Activated gamma-delta T cell treated with Interleukin-2 at 50 U/mL for 16 hours (primary cell): ENCODE measurements at places on chromosomes 1 and 21.

DNA sequence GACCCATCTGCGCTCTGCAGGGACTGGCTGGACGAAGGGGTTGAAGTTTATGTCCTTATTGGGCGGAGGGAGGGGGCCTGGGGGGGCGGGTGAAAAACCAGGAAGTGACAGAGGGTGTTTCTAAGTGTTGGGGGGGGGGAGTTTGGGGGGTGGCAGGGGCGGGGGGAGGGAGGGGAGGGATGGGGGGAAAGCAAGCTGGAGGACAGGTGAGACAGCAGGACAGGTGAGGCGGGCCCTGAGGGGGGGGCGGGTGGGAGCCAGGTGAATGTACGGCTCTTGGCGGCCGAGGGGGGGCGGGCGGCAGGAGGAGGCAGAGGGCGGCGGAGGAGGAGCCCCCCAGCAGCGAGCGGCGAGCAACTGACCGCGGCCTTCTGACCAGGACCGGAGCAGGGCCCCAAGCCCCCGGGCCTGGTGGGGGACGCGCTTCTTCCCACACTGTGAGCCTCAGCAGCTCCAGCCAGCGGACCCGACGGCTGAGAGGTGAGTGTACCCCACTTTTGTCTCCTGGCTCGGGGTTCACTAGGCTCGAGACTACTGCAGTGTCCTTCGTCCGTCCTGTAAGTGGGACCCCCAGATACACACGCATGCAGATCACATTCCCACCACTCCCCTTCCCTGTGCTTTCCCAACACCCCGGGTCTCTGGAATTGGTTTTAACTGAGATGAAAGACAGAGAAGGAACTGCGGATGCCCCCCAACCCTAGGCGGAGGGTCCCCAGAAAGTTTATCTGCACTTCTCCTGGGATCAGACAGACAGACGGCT lies at the start of gene ZBTB7B:
Gene ZBTB7B, plus strand, starts transcription at position 339 of the 763 bp plus-strand sequence. CDS start 11,859 bp downstream, outside the sequence.
- DNase-seq: no peak

GRCh38 chr21:29053656-29054055 lies 19.8 kb downstream of the CCT8 start:
- DNase-seq: no peak

DNA sequence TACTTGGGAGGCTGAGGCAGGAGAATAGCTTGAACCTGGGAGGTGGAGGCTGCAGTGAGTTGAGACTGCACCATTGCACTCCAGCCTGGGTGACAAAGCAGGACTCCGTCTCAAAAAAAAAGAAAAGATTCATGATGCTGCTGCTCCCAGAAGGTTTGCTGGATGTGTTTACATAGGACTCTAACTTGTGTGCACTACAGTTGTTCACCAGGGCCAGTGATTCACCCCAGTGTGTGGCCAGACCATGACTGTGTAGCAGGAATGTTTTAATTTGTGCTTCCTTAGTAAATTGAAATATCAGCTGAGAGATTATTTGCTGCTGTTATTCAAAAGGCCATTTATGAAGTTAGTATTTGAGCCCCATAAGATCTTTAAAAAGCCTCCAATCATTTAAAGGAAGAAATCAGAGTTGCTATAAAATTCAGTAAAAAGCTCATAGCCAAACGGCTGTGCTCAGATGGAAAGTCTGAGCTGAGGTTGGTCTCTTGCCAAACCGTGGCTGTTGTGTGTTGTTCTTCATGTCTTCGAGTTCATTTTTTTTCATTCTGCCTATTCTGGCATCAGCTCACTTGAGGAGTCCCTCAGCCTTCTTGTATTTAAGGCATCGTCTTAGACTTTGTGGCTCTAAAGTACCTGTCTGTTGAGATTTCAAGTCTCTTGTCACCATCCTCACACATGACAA lies 18.1 kb upstream of the PGD start:
- DNase-seq: no peak

DNA sequence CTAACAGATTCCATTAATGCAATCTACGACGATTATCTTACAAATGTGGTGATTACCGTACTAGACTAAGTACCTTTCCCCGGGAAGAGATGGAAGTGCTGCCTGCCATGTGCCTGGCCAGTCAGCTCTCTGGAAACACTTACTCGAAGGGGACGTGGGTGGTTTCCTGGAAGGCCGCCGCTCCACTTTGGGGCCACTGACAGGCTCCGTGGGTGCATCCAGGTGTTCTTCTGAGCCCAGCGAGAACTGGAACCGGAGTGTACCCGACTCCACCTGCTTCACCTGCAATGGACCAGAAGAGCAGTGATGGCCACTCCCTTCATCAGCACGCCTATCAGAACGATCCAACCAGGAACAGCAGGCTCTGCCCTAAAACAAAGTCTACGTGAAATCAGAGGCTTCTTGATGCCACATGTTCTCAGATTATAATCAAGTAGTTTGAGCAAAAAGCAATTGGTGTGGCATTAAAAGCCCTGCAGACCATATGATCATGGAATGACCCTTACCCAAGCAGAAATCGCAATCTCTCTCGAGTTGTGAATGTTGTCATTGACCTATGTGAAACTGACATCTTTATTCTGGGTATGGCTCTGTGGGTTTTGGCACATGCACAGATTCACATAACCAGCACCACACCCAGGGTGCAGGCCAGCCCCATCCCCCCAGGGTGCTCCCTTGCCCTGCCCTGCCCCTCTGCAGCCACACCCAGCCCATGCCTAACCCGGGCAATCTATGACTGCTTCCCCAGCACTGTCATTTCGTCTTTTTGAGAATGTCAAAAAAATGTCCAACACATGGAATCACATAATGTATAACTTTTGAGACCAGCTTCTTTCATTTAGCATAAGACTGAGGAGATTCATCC lies 64.5 kb downstream of the NPHP4 start:
- no peak for DNase-seq

- no peak for DNase-seq
Observed at GRCh38 chr1:59779949-59780348, 34.8 kb upstream of the HOOK1 start.

DNA sequence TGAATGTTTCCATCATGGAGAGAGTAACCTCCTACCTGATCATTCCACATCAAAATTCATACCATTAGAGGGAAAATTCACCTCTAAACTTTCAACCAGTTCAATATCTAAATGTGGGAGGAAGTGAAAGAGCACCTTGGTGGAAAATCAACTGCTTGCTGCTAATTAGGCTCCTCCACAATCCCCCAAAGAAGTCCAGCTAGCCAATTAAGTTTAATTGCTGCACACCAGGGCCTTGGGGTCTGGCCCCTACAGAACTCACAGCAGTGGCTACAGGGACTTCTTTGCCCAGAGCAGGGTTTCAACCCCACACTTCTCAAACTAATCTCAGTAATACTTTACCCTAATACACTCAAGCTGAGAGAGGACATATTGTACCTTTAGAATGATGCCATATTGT lies 62.1 kb downstream of the RGS21 start:
- no peak for DNase-seq

- DNase-seq: no peak
Observed at GRCh38 chr1:36665478-36666080, 182.9 kb upstream of the CSF3R start.

DNA sequence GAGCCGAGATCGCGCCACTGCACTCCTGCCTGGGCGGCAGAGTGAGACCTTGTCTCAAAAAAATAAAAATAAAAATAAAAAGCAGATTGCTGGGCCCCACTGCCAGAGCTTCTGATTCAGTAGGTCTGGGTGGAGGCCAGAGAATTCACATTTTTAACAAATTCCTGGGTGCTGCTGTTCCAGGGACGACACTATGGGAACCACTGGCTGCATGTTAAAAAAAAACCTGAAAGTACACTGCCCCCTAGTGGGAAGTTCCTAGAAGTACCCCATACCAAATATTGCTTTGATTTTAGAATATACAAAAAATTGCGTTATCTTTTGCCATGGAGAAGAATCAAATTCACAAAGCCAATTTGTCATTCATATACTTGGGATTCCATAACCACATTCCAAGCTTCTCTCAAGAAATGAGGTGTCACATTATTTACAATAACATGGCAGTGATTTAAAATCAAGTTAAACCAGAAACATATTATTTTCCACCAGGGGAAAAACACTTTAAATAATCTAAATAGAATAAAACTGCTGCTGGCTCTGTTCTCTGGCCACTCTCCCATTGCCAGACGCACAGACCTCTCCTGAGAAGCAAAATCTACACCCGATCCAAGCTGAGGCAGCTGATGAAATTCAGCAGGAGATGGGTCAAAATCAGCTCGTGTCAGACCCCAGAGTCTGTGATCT lies 27.4 kb downstream of the SYF2 start:
- peak; percentile 16 for DNase-seq

- no peak for DNase-seq
Observed at GRCh38 chr21:45122432-45123132, 48.2 kb downstream of the ADARB1 start.

DNA sequence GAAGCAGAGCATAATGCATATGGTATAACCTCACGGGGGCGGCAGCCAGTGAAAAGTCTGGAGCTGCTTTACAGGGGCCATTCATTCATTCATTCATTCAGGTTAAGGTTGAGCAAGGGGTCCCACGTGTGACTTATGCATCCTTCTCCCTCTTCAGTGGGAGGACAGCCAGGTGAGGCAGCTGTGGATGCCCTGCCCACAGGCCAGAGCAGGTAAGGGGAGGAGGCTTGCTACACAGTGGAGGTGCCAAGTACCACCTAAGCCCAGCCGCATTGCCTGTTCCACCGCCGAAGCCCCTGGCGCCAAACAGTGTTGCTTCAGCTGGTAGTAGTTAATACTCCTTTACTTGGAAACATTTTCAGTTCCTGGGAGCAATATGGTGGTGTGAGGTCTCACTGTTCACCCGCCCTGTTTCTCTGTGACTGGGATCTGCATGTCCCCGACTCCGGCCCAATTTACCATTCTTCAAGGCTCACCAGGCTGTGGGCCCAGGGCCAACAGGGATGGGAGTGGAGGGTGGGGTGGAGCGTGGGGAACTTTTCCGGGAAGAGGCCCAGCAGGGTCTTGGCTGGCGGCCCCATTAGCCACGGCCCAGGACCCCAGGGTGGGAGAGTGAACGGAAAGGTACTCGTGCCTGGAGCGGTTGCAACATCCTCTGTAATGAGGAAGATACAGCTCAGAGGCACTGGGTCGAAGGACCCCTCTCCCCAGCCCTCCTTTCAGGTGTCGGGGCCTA lies 722 bp upstream of the PODN start:
- DNase-seq: no peak

- no peak for DNase-seq
Observed at GRCh38 chr1:93715529-93716126, 34.0 kb upstream of the BCAR3 start.

GRCh38 chr1:159580340-159580739 lies 7.3 kb upstream of the APCS start:
- no peak for DNase-seq

DNA sequence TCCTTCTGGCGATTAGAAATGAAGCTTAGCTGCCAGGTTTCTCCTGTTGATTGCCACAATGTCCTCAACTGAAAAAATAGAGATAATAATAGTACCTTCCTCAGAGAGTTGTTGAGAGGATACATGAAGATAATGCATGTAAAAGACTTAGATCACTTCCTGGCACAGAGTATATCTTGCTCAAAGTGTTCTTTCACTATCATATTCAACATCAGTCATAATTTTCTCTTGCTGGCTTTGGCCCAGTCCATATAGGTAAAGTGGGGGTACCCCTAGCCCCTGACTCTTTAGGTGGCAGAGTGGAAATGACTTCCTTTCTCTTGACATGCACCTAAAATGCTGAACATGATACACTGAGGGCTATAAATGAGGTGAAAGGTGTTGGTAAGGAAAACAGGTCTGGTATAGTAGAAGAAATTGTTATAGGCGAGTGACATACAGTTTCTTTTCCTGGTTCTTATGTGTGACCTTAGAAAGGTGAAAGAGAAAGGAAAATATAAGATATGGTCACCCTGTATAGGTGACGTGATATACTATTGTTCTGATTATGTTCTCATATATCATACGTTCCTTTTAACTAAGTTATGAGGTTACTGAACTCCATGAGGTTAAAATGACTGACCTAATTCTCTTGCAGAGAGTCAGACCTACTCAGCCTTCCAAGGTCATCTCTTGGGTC lies 209.9 kb upstream of the DEPDC1 start:
- no peak for DNase-seq

DNA sequence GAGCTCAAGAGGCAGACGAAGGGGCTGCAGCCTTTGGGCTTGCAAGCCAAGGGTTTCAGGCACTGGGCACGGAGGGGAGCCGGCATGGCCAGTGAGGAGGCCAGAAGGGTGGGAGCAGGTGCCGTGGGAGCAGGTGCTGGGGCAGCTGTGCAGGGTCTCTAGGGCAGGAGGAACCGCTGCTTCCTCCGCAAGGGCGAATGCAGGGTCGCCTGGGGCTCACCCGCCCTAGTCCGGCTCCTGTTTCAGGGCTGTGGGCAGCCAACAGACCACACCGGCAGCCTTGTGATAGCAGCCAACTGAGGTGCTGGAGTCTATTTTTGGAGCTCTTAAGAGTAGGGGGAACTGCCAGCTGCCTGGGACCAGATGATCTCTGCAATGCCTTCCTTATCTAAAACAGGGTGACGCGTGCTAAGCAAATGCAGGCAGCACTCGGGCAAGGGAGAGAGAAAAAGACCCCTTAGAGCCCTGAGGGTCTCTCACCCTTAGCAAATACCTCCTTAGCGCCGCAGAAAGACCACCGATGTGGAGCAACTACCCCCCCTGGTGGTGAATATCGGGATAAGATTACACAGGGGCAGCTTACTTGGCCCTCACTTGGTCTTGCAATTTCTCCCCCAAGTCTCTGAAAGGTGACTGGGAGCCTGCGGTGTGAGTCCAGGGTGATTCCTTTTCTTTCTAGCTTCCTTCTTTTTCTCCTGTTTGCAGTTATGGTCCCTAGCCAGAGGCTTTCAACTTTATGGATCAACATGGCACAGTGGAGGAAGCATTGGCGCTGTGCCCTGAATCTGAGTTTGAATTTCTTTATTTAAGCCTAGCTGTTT lies 20.7 kb upstream of the MAPKAPK2 start:
- peak; percentile 76 for DNase-seq

DNA sequence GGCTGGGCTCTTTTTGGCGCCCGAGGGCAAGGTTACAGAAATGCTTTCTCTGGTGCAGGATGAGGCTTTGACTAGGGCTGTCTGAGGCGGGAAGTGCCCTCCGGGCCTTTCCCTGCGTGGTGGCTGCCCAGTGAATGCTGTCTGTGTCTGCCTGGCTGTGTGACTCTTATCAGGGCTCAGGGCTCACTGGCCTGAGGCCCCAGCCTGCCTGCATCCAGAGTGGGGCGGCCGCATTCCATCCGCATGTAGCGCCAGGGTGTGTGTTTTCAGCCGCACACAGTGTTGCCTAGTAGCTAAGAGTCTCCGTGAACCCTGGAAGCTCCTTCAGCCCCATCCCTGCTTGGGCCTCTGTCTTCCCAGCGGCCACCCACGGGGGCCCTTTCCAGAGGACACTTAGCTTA lies 59.1 kb downstream of the FAAP20 start:
- no peak for DNase-seq

GRCh38 chr1:66351913-66352312 lies 182.0 kb upstream of the SGIP1 start:
- no peak for DNase-seq

DNA sequence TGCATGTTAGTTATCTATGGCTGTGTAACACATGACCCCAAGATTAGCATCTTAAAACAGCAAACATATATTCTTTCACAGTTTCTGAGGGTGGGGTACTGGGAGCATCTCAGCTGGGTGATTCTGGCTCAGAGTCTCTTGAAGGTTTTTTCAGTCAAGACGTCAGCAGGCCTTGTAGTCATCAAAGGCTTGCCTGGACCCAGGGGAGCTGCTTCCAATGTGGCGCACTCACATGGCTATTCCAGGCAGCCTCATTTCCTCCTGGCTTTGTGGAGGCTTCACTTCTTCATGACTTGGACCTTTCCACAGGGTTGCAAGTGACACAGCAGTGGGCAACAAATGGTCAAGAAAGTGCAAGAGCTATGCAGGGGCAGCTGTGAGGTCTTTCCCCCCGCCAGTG lies 114.7 kb downstream of the ACTL8 start:
- DNase-seq: no peak

- no peak for DNase-seq
Observed at GRCh38 chr1:232622981-232623380, 7.0 kb downstream of the SIPA1L2 start.
